ENCODE measurements at places on chromosomes 4 and X.

- no peak for DNase-seq
Observed at GRCh38 chr4:16078195-16078760, 5.5 kb downstream of the PROM1 start.

- no peak for DNase-seq
Observed at GRCh38 chr4:76380561-76380960, 40.4 kb downstream of the CCDC158 start.

GRCh38 chr4:121989715-121990114 lies 37.9 kb upstream of the TRPC3 start:
- DNase-seq = no peak

GRCh38 chr4:53000560-53000959 lies 138.4 kb downstream of the RASL11B start:
- DNase-seq = no peak

GRCh38 chr4:125125276-125125675 lies 189.5 kb upstream of the FAT4 start:
- DNase-seq = no peak

DNA sequence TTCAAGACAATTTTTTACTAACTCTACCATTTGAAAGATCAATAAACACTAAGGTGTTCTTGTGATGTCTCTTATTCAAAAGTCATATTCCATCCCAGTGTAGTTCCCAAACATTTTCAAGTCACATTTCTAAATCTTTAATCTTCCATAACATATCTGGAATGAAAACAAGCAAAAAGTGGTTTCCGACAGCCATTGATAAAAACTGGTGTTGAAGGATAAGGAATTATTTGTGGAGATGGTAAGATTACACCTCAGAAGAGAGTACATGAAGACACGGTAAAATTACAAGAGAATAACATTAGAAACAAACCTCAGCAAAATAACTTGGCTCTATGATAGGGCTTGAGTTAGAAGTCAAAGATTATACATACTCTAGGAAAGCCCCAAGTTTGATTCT lies 4.3 kb downstream of the CHIC2 start:
- DNase-seq = no peak

- DNase-seq = no peak
Observed at GRCh38 chrX:96791559-96791958, 92.1 kb upstream of the RPA4 start.
